ENCODE measurements at places on chromosomes 4 and X.

DNA sequence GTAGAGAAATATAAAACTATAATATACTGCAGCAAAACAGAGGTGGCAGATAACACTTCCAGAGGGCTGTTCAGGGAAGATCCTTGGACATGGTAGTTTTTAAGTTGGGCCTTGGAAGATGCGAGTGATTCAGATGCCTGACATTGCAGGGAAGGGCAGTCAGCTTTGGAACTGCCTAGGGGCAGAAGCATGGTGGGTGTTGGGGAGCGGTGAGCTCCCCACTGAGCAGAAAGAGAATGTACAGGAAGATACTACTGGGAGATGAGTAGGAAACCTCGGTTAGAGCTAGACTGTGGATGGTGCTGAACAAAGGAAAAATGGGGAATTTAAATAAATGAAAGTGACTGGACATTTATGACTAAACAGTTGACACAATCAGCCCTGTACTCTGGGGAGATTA is 24.9 kb upstream of the SEC24B start:
- no peak for DNase-seq

GRCh38 chrX:9882669-9883446 is 84.3 kb upstream of the CLDN34 start:
- DNase-seq, result peak; percentile 9

DNA sequence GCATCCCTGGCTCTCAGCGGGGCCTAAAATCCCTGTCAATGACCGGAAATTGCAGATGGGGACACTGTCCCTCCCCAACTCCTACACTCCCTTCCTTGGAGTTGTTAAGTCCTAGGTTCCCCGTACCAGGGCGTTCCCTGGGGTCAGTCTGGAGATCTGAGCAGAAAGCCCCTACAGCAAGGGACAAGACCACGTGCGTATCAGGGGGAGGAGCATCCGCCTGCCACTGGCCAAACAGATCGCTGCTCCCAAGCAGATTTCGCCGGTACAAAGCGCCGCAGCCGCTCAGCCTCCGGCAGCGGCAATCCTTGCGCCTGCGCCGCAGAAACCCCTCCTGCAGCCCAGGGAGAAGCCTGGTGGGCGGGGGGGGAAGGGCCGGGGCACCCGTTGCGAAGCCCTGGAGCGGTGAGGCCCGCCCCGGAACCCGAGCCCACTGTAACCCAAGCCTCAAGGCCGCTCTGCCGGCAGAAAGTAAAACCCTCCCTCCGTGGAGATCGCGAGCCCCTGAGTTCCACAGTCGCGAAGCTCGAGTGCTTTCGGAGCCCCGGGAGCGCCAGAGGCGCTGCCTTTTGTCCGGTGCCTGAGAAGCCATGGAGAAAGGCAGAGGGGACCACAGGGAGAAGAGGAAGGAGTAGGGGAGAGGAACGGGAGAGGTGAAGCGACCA is 2.7 kb downstream of the CRMP1 start:
- no peak for DNase-seq

GRCh38 chr4:7892212-7893019 is 47.2 kb downstream of the AFAP1 start:
- DNase-seq, result no peak

GRCh38 chrX:16671005-16671404 is 21.0 kb downstream of the S100G start:
- peak; percentile 46 for DNase-seq

DNA sequence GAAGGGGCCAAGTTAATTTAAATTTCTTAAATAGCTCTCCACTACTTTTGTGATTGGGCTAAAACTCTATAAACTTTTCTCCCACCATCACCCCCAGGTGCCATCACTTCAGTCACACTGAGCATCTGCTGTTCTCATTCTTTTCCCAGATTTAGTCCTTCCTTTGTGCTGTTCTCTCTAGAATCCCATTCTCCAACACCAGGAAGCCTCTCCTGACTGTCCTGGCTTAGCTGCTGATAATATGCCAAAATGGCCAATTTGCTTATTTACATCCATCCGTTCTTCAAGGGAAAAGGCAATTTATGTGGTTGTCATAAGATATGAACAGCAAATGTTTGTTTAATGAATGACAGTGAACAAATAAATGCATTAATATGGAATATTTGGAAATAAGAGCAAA is 44.1 kb downstream of the FGFBP1 start:
- no peak for DNase-seq

DNA sequence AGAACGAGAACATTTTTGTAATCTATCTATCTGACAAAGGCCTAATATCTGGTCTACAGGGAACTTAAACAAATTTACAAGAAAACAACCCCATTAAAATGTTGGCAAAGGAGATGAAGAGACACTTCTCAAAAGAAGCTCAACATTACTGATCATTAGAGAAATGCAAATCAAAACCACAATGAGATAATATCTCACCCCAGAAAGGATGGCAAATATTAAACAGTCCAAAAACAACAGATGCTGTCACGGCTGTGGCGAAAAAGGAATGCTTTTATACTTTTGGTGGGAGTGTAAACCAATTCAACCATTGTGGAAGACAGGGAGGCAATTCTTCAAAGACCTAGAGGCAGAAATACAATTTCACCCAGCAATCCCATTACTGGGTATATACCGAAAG is 2284.8 kb downstream of the ARAP2 start:
- no peak for DNase-seq

- DNase-seq, result no peak
These were observed 37.7 kb downstream of the NBDY start for GRCh38 chrX:56766554-56767347.

DNA sequence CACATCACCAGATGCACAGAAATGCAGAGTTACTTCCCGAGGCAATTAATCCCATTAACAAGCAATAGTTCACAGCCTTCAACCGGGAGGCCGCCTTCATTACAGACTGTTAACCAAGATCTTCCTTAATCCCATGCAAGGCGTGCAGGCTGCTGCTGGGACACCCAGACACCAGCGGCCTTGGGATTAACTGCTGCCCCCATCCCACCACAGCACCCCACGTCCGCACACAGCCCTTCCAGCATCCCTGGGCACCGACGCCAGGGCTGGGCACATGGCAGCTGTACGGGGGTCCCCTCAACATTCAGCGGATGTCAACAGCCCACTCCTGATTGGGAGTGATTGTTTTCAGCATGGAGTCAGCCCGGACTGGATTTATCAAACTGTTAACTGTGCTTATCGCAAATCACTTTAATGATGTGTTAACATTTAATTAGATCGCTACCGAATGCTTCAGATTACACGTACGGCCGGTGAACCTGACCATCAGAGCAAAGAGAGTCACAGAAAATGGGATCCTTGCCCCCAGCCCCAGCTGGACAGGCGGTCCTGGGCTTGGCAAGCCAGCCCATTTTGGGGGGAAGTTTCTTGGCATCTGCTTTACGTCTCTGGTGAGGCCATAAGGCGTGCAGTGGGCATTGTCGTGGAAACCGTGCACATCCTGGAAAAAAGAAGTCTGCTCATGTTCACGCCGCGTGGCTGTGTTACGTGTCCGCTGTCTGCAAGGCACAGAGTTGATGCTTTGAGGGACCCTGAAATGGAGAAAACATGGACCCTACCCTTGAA is 126.4 kb downstream of the HMX1 start:
- no peak for DNase-seq

- DNase-seq, result no peak
These were observed 20.4 kb downstream of the TMEM271 start for GRCh38 chr4:555566-556275.

- DNase-seq, result peak; percentile 67
These were observed 2.5 kb downstream of the GALNT7 start for GRCh38 chr4:173171098-173171497.

- DNase-seq, result no peak
These were observed 129.1 kb downstream of the CPZ start for GRCh38 chr4:8721621-8722020.

DNA sequence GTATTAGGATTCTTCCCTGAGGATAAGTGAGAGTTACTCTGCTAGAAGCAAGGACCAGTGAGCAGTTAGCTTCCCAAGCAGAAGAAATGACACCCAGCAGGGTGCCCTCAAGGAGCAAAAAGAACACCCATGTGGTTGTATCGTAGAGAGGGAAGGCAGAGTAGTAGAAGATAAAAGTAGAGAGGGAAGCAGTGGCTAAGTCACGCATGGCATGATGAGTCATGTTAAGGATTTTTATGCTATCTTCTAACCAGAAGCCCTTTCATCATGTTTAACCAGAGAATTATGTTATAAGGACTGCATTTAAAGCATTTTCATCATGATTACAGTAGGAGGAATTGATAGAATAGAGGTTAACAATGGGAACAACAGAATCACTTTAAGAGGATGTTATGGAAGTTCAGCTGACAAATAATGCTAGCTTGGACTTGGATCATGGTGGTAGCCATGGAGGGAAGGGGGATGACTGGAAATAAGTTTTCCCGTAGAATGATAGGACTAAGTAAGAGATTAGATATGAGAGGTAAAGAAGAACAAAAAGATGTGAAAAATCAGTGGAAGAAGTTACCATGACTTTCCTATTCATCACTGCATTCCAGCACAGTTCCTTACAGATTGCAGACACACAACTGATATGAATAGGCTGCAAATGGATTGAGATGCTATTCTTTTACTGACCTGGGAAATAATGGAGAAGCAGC is 383.5 kb upstream of the INTU start:
- DNase-seq, result no peak

GRCh38 chrX:115018040-115018647 is 728 bp upstream of the IL13RA2 start:
- peak; percentile 20 for DNase-seq

GRCh38 chr4:29037501-29037900 is 1682.7 kb upstream of the PCDH7 start:
- no peak for DNase-seq

DNA sequence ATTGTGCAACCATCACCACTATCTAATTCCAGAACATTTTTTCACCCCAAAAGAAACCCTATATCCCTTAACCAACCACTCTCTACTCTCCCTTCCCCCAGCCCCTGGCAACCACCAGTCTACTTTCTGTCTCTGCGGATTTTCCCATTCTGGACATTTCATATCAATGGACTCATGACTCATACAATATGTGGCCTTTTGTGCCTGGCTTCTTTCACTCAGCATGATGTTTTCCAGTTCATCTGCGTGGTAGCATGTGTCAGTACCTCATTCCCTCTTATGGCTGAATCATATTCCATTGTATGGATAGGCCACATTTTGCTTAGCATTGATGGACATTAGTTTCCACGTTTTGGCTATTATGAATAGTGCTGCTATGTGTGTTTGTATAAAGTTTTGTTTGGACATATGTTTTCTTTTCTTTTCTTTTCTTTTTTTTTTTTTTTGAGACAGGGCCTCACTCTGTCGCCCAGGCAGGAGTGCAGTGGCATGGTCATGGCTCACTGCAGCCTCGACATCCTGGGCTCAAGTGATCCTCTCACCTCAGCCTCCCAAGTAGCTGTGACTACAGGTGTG is 335.4 kb downstream of the BCOR start:
- DNase-seq, result no peak

DNA sequence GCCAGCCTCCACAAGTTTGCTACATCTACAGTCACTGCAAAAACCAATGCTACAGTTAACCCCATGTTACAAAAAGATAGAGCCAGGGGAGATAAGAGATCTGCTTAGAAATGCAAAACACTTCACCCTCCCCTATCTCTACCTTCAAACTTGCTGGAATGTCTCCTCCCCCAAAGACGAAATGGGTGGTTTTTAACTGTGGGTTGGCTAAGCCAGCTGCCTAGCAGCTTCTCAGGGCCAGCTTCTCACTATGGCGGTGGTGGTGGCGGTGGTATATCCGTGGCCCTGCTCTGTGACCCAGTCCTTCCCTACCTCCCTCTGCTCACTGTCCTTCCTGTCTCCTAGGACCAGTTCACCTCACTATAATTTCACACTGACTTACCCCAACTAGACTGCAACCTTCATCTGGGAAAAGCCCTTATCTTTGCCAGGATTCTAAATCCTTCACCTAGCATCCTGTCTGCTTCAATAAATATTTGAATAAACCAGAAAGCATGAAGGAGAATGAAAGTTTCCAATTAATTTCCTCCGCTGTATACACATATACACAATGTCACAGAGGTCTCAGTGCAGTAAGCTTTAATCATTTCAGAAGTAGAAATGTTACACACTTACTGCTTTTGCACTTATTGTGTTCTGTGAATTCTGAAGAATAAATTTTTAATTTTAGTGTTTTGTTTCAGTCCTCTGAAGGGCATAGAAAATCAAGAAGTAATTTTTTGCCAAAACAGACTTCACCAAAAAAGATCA is 46.3 kb downstream of the SH3KBP1 start:
- DNase-seq, result peak; percentile 84

DNA sequence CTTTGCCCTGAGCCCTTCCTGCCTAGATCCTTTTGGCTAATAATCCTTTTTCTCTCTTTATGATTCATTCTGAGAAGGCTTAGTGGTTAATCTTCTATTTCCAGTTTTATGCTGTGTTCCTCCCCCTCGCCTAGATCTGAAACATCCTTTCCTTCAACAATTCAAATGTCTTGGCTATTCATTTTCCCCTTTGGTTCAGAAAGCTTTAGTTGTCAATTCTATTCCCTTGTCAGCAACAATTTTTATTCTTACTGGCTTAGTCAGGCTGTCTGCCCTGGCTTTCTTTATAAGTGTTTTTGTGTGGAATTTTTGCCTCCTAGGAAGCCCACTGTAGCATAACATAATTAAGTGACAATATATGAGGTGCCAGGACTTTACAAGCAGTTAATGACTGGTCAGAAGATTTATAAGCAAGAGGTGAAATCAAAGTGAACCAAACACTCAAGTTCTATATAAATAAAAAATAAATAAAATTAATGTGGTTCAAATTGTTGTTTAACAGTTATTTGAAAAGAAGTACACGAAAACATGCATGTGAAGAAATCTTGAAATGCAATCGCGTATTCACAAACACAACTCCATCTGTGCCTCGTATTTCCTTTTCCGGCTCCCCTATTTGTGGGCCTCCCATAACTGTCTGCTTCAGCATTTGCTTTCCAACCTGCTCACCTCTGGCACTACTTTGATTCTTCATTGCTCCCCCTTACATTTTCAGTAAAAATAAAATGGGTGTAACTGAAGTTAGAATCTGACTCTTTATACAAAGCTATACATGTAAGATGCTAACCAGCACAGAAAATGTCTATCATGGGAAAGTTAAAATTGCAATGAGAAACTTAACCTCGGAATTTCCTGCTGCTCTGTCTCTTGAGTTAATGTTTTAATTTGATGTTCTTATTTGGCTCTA is 235.4 kb downstream of the SPRY1 start:
- no peak for DNase-seq

DNA sequence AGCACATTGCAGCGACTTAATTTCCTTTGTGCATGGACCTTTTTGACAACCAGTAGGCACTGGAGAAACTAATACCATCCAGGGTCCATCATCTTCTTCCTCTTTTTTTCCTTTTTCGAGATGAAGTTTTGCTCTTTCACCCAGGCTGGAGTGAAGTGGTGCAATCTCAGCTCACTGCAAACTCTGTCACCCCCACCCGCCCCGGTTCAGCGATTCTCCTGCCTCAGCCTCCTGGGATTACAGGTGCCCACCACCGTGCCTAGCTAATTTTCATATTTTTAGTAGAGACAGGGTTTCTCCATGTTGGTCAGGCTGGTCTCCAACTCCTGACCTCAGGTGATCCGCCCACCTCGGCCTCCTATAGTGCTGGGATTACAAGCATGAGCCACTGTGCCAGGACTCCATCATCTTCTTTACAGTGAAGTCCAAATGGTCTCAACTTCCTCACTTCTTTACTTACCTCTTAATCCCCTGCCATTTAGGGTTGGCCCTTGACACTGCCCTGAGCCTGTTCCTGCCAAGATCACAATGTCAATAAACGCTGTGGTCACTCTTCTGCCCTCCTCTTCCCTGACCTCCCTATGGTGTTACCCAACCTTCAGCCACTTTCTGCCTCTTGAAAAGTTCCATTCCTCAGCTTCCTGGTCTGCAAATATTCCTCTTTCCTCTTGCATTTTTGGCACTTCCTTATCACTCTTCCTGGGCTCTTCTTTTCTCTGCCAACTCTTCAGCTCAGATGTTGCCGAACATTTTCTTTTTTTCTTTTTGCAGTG is 119.8 kb upstream of the SLC34A2 start:
- no peak for DNase-seq

GRCh38 chrX:45862801-45863200 is 662.1 kb upstream of the DIPK2B start:
- DNase-seq, result no peak
